Right kidney (tissue), 9 donors: ENCODE measurements at places on chromosomes 3 and 15.

GRCh38 chr15:43913026-43913780 is 86.4 kb downstream of the WDR76 start:
- DNase-seq: no peak

DNA sequence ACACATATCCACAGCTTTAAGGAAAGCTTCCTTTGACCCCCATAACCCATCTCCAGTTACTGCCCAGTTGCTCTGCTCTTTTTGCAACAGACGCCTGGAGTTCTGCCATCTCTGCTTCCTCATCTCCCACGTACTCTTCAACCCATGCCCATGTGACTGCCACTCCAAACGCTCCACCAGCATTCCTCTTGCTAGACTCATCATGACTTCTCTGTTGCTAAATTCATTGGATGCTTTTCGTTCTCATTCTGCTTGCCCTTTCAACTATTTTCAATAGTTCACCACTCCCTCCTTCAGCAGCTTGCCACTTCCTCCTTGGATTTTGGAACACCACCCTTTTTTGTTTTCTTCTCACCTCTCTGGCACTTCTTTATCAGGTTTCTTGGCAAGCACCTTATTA is 2.7 kb upstream of the KNSTRN start:
- no peak for DNase-seq

DNA sequence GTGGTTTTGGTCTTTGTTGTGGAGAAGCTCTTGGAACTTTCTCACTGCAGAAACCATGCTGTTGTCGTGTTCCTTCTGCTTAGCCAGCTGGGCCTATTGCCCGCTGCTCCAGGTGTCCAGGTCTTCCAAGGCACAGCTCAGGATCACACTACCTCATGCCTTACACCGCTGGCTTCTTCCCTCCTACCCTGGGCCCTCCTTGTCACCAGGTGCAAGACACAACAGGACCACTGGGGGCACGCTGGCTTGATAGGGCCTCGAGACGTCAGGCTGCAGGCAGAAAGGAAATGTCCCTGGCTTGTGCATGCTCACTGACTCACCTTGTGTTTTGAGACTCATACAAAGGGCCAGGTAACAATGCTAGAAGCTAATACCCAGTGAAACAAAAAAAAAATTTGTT is 32.3 kb downstream of the PAQR9 start:
- DNase-seq: no peak

DNA sequence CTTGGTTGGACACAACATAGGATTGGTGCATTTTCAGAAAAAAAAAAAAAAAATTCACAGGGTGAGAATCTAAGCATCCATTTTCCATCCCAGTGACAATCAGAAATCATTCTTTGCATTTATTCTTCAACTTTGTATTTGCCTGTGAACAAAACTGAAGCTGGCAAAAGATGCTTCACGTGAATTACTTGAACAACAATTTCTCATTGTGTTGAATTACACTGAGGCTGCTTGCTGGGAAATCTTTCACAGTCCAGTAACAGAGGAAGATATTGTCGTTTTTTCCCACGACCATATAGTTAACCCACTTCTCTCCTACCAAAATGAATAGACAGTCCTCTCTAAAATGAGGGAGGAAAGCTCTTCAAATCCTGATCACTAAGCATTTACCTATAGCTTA is 4.3 kb upstream of the SLCO3A1 start:
- no peak for DNase-seq

DNA sequence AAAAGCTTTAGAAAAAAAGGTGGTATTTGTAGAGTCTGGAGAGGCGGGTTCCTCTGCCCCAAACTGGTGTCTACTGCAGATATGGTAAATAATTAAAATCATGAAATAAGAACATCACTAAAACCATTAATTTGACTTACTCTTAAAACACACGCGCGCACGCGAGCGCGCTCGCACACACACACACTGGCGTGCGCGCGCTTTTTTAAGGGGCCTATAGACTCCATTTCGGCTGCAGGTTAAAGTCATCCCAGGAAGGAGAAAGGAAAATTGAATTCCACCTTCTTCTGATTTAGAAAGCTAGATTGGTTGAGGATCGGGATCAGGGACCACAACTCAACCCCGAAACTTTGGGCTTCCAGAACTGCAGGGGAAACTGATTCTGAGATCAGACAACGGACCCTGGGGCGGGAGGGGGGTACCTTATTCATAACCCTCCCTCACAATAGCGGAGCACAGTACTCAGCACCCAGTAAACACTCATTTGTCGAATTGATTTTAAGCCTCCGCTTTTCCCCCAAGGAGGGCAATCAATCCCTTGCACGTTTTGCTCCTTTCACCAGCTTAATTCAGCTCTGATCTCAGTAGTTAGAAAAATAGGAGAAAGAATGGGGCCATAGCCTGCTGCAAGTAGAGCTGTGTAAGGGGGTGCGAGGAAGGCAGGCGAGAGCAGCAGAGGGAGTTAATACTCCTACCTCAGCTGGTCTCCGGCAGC is 509 bp upstream of the LRRC3B start:
- peak; percentile 30 for DNase-seq

- DNase-seq: no peak
Observed at GRCh38 chr3:113560271-113560670, 27.9 kb downstream of the SIDT1 start.

GRCh38 chr3:37181756-37182155 is 7.4 kb upstream of the LRRFIP2 start:
- no peak for DNase-seq

DNA sequence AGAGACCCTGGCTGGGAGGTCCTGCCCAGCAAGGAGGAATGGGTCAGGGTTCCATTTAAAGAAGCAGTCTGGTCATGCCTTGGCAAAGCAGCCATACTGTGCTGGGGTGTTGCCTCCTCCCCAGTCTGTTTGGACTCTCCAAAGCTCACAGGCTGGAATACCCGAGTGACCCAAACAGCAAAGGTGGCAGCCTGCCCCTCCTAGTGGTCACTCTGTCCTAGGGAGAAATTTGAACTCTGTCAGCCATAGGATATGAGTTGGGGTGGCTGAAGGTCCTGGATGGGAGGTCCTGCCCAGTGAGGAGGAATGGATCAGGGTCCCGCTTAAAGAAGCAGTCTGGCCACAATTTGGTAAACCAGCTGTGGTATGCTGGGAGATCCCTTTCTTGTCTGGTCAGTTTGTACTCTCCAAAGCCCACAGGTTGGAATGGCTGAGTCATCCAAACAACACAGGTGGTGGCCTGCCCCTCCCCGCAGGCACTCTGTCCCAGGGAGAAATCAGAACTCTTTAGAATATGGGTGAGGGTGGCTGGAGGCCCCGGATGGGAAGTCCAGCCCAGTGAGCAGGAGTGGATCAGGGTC is 45.0 kb downstream of the CCR1 start:
- DNase-seq: no peak

DNA sequence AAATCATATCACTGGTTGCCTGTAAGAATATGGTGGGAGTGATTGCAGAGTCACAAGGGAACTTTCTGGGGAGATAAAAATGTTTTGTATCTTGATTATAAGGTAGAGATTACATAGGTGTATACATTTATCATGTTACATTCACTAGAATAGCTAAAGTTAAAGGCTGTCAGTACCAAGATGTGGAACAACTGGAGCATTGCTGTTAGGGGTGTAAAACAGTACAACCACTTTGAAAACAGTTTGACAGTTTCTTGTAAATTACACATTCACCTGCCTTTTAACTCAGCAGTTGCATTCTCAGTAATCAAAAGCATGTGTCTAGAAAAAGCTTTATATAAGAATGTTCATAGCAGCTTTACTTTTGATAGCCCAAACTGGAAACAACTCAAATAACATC is 27.6 kb downstream of the RASA2 start:
- DNase-seq: no peak

GRCh38 chr3:140686948-140687347 is 9.1 kb downstream of the TRIM42 start:
- no peak for DNase-seq

DNA sequence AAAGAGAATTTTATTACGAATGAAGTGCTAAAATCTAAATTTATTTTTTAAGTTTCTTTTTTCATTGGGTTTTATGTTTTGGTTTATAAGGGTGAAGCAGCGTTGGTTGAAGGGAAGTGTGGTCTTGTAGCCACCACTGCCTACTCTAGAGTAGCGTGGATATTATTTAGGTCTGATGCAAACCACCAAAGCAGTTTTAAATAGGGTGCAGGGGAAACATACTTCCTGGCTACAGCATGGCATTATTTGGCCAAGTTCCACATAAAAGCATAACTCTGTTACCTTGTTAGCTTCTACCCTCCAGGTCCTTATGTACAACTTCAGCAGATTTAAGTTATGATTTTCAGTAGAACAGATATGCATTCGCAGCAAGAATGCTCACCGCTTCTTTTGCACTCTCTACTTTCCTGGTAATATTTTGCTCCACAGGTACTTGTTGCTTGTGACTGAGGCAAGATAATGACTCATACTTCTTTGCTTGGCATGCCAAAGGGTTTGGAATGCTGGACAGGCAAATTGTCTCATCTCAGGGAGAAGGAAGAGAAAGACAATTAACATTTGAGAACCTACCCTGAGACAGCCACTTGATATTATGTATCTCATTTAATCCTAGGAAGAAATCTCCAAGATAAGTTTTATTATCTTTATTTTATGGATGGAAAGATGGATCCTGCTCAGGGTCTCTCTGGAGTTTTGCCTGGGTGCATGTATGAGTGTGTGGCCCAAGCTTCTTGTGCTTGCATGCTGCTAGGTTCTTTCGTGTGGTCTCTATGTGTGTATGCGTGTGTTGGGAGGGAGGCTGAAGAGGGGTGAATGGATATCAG is 5.4 kb downstream of the TGFBR2 start:
- DNase-seq: no peak

DNA sequence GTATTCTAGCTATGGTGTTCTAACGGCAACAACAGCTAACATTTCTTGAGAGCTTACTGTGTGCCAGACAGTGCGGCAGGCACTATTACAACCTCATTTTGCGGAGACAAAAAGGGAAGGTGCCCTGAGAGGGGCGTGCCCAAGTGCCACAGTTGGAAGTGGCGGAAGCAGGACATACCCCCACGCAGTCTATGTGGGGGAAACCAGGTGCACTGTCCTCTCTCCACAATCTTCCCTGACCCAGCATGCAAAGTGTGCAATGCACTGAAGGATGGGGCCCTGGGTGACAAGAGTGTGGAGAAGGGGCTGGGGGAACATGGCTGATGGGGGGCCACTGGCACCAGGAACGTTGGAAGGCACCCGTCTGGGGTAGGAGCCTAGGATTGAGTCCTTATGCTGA is 8.6 kb downstream of the ANP32A start:
- no peak for DNase-seq
